T-helper 22 cell (primary cell): ENCODE measurements at places on chromosomes 1 and 21.

GRCh38 chr1:246787781-246788513 lies 63.7 kb downstream of the SCCPDH start:
- no peak for DNase-seq

GRCh38 chr1:187384504-187384903 lies 555.8 kb downstream of the PLA2G4A start:
- DNase-seq, result no peak

DNA sequence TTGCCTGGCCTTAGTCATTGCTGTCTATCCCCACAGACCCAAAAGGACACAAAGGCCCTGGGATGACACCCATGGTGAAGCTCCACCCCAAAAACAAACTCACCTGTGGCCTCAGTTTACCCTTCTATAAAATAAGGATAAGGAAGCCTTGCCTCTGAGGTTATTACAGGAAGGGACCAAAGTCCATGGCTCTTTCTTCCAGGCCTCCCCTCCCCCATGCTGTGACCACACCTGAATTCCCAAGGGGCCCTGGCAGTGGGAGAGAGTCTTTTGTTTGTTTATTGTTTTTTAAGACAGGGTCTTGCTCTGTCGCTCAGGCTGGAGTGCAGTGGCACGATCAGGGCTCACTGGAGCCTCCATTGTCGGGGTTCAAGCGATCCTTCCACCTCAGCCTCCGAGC lies 10.5 kb upstream of the TNFRSF25 start:
- no peak for DNase-seq

GRCh38 chr1:219175212-219175564 lies 1.5 kb downstream of the LYPLAL1 start:
- no peak for DNase-seq

- no peak for DNase-seq
These were observed 326.7 kb upstream of the VAMP3 start for GRCh38 chr1:7444363-7444762.

- no peak for DNase-seq
These were observed 56.2 kb upstream of the RASAL2 start for GRCh38 chr1:178037510-178038253.

- DNase-seq, result no peak
These were observed 5.5 kb downstream of the NCAM2 start for GRCh38 chr21:21003701-21004100.

DNA sequence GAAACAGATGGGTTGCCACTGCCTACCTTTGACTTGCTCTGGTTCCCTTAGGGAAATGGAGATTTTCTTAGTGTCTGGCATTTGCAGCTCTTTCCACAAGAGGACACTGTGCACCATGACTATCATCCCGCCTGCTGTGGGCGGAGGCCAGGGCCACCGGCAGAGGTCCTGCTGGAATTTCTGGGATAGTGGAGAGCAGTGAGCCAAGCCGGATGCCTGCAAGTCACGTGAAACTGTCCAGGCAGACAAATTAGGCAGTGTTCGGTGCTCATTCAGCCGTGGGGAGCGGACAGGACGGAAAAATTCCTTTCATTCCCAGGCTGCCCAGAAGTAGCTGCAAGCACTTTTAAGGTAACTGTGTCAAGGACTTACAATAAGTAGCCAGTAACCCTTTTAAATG lies 43.4 kb downstream of the IGSF5 start:
- DNase-seq, result no peak

DNA sequence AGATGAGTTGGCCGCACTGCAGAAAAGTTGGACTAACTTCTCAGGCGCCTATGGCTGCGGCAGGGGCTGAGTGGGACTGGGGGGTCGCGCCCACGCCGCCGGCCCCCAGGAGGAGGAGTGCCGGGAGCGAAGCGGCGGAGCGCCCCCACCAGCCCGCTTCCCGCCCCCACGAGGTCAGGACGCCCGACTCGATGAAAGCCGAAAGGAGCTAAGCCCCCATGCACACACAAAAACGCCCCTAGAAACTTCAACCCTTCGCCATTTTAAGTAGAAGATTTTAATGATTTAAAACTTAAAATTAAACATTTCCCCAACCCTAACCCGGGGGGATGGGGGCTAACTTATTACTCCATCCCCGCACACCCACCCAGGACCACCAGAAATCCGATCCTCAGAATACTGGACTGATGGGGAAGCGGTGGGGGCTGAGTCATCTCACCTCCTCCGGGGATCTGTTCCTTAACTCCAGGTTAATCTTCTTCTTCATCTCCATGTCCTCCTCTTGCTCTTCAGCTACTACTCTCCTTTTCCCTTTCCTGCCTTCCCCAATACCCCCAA lies 539 bp downstream of the ANP32E start:
- peak; percentile 9 for DNase-seq

- DNase-seq, result no peak
These were observed 27.5 kb downstream of the COA6 start for GRCh38 chr1:234400773-234401172.

- DNase-seq, result no peak
These were observed 2.3 kb downstream of the ANP32E start for GRCh38 chr1:150233359-150234308.

DNA sequence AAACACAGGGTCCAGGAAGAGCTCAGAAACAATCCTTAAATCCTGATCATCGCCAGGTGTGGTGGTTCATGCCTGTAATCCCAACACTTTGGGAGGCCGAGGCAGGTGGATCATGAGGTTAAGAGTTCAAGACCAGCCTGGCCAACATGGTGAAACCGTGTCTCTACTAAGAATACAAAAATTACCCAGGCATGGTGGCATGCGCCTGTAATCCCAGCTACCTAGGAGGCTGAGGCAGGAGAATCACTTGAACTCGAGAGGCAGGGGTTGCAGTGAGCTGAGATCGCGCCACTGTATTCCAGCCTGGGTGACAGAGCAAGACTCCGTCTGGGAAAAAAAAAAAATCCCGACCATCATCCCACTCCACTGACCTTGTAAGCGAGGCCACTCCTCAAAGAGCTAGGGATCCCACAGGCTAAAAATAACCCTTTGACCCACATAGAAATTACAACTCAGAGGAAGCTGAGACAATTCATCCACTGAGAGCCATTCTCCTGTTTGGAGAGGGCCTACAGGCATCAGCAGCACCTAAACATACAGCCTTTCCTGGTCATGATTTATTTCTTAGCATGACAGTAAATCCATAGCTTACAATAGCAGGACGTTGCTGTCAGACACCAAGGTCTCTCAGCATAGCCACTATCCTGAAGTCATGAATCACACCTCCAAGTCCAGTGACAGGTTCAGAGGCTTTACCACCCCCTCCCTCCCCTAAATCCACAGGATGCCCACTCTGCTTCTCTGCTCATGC lies 66.7 kb downstream of the TGFBR3 start:
- no peak for DNase-seq

- DNase-seq, result no peak
These were observed 119.3 kb downstream of the HLCS start for GRCh38 chr21:36847189-36847588.

DNA sequence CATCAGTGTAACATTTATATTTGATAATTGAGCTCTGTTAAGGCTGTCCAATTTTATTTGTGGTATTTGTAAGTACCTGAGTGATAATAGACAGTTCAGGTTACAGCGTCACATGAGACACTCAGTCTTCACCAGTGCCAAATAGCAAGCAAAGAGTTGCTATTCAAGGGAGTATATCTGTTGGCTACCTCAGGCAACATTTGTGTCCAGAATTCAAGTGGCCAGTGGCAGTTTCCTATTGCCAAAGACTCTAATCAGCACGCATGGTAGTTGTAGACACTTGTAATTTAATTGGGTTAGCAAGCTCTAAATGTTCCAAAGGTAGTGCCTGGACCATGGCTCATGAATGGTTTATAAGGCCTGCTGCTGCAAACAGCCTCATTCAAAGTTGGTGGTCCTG lies 1524.3 kb upstream of the B3GALT2 start:
- no peak for DNase-seq

- DNase-seq, result no peak
These were observed 55.5 kb downstream of the TRABD2B start for GRCh38 chr1:47941609-47942239.

- no peak for DNase-seq
These were observed 494.5 kb upstream of the PBX1 start for GRCh38 chr1:164064501-164064900.

DNA sequence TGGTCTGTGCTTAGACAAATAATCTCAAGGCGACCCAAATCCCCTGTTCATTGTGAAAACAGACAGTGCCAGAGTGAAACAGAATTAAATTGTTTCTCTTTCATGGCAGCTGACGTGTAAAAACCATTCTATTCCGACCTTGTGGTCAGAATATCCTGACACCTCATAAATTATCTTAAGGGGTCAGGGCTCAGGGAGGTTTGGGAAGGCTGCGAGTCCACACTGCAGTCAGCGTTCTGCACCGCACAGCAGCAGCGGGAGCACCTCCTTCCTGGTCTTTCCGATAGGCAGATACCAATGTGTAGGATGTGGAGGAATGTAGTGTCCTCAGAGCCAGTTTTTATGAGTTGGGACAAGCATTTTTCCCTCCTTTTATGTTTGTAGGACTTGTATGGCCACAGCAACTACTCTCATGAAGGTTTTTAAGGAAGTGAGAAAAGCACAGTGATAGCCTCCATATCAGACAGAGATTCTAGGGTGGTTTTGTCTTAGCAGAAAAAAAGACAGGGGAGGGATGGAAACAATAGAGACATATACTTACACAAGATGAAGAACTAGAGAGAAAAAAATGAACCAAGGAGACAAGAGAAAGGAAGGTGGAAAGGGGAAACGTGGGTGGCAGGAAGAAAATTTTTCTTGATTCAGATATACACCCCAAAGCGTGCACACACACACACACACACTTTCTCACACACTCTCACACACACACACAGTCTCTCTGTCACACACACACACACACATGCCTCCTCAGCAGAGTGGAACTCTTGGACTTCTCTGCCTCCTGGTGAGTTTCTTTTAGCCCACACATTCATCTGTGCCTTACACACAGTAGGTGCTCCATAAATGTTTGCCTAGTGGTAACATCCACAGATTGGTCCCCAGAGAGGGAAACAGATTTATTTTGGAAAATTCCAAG lies 68.6 kb downstream of the NTMT2 start:
- DNase-seq, result no peak

- DNase-seq, result no peak
These were observed 74.9 kb upstream of the BEND5 start for GRCh38 chr1:48851638-48852037.

- no peak for DNase-seq
These were observed 25.9 kb downstream of the DYRK1A start for GRCh38 chr21:37392441-37392840.

DNA sequence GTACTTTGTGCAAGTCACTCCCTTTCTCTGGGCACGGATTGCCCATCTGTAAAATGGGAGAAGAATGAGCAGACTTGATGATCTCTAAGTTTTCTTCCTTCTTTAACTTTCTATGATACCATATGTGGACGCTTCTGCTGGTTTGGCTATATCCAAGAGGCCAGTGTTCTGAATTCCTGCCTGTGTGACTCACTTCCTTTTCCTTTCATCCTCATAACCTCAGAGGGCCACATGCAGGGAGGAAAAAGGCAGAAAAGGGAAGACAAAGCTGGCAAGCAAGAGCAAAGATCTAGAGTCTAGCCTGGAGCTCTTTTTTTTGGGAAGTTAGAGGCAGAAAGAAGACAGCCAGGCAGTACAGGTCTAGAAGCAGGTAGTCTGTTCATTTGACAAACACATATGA lies 151.2 kb downstream of the OMA1 start:
- no peak for DNase-seq

DNA sequence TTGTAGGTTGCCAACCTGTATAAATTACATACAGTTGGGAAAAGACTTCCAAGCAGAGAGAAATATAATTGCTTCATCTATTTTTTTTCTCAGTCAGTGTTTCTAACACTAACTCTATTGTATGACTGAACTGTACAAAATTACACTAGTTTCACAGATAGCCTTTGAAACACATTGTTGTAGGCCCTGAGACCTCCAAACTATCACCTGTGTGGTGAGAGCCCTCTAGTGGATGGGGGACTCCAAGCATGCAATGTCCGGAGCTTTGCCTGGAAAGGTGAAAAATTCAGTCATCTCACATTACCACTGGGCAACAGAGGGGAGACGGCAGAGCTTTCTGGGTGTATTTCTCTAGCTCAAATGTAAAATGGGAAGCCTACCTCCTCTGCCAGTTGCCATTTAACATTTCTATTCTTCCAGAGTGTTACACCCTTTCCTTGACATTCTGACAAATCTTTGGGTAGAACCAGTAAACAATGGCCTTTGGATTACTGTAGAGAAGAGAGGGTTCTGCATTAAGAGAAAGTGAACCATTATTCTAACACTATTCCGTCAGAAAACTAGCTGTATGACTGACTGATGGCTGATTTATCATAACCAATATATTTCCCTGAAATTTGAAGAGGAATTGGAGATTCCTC lies 212.2 kb downstream of the LYPLAL1 start:
- no peak for DNase-seq

- DNase-seq, result no peak
These were observed 353.8 kb upstream of the PLXNA2 start for GRCh38 chr1:208598021-208598420.

GRCh38 chr1:66532798-66533783 lies 862 bp upstream of the SGIP1 start:
- no peak for DNase-seq

DNA sequence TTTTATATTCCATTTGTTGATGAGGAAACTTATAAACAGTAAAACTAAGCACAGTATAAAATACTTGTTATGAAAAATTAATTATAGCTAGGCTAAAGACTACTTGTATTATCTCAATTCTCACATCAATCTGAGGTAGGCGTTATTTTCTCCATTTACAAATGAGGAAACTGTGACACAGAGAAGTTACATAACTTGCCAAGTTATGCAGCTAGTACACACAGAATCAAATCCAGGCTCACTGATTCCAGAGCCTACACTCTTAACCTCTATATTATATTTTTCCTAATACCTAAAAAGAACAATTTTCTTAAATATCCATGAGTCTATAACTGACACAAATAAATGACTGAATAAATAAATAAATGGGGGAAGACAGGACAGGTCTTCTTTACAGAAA lies 11.2 kb upstream of the VPS45 start:
- DNase-seq, result no peak

- DNase-seq, result peak; percentile 94
These were observed at the start of gene SLC2A1 for GRCh38 chr1:42958488-42959319. Gene SLC2A1, minus strand, starts transcription at chr1:42958868. Its CDS starts 217 bp downstream, at chr1:42958651.

- no peak for DNase-seq
These were observed 87.6 kb upstream of the RUNX1 start for GRCh38 chr21:35136586-35137219.

- DNase-seq, result no peak
These were observed 225.4 kb downstream of the FOXD2 start for GRCh38 chr1:47663286-47663685.

GRCh38 chr1:44151332-44151731 lies 9.9 kb upstream of the KLF18 start:
- no peak for DNase-seq

DNA sequence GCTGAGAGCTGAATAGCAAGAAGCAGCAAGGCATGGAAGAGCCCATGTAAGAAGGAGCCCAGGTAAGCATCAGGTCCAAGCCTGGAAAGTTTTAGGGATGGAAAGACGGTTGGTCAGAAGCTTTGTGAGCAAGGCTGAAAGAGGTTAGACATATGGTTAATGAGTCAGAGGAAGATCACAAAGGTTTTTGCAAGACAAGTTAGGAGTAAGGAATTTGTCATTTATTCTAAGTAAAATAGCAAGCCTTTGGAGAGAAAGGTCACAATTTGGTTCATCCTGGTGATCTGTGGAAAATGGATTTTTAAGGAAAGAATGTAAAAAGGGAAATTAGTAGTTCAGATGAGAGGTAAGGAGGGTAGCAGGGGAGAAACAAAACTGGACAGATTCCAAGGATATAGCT lies 106.7 kb downstream of the DPYD start:
- DNase-seq, result no peak
